ENCODE measurements at places on chromosomes 3 and 15.

DNA sequence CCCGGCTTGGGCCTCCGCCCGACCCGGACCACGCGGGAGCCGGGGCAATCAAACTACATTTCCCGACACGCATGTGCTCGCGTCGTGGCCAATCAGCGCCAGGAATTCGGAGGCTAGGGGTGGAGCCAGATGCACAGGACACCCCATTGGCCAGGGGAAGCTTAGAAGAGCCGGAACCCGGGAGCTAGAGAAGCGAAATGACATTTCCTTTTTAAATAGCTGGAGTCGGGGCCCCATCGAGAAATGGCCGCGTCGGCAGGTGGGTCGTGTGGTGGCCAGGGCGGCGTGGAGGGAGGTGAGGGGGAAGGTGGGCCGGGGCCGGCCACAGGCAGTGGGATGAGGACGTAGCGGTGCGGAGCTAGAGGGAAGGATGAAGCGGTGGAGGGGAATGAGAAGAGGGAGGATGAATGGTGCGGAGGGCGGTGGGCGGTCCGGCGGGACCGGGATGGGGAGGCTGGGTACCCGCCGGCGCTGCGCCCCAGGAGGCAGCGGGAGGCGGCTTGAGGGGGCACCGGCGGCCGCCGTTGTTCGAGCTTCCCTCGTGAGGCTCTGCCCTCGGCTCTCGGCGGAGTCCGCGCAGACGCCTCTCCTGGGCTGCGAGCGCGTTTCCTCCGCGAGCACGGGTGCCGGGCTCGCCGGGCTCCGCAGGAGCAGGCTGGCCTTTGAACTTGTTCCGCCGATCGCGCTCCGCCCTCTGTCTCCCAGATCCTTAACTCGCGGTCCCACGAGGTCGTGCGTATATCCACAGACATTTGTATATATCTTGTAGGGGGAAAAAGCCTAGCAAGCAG lies at the start of gene KBTBD8:
KBTBD8 (plus strand) TSS at position 195 of the 791 bp plus-strand sequence; CDS start at position 244, 49 bp downstream.
- peak; percentile 86 for DNase-seq

- no peak for DNase-seq
Observed at GRCh38 chr3:115436767-115437301, 186.5 kb upstream of the GAP43 start.

DNA sequence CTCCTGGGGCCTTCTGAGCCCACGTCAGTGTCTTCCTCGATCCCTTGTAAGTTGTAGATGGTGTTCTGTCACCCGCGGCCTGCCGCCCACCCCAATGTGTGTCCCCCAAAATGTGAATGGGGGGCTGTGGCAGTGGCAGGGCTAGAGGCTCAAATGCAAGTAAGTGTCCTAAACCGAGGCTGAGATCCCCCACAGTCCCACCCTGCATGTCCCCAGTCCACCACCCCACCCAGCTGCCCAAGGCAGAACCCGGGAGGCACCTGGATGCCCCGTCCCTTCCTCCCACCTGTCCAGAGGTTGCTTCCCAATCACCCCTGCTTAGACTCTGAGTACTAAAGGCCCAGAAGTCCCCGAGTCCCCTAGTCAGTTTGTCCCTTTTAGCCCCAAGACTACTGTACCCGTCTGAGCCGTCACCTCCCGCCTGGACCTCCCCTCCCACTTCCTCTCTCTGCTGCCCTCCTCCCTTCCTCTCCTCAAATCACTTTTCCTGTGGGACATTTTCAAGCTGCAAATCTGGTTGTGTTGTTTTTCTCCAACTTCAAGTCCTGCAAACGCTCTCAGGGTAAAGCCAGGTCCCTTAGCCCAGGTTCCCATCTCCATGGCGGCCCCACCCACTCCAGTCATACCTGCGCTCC lies 11.8 kb upstream of the PLXND1 start:
- DNase-seq: no peak

- DNase-seq: no peak
Observed at GRCh38 chr15:28219116-28219515, 102.9 kb downstream of the HERC2 start.

DNA sequence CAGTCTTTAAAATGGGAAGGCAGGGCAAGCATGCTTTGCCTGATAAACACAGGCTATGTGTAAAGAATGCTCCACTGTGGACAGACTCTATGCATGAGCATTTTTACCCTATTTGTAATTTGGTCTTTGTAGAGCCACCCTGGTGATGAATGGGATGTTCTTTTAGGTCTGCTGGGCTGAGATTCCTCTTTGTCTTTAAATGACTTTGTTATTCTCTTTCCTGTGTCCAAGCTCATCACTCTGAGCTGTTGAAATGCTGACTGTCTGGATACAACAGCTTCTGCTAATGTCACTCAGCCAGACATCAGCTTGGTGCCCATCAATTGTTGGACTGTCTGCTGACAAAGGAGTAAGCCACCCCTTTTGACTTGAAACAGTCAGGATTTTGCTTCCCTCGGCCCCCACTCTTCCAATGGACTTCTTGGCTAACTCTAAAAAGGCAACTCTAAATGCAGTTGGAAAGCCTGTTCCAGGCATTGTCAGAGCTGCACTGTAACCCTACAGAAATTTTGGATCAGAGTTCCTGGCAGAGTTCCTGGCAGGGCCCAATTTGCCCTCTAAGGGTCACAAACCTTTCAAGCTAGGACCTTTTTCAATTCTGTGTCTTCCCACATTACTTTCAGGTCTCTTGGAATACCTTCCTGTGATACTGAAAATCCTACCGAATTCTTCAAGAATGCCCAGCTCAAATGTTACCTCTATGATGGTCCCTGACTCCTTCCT lies 40.5 kb upstream of the EIF1B start:
- no peak for DNase-seq

DNA sequence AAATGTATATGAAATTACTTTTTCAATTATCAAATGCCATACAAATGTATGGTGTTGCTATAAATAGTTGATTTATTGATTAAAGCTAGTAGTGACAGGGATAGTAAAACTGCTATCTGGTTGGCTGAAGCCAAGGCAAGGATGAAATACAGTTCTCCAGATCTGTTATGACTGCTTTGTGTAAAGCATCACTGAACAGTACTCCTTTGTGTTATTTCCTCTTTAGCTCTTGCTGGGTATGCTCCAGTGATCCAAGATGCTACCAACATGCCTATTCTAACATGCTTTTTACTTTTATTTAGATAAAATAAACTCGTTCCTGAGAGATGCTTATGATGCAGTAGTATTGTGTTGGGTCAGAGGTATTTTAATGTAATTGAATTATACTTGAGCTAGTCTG lies 12.4 kb upstream of the UBR1 start:
- no peak for DNase-seq

- DNase-seq: no peak
Observed at GRCh38 chr15:59177317-59177660, 29.4 kb upstream of the LDHAL6B start.

- no peak for DNase-seq
Observed at GRCh38 chr3:30894521-30895251, at the start of gene GADL1. GADL1 (minus strand) TSS chr3:30894661; CDS start chr3:30894614, 47 bp downstream.

- no peak for DNase-seq
Observed at GRCh38 chr3:29591579-29591978, 310.7 kb downstream of the RBMS3 start.

DNA sequence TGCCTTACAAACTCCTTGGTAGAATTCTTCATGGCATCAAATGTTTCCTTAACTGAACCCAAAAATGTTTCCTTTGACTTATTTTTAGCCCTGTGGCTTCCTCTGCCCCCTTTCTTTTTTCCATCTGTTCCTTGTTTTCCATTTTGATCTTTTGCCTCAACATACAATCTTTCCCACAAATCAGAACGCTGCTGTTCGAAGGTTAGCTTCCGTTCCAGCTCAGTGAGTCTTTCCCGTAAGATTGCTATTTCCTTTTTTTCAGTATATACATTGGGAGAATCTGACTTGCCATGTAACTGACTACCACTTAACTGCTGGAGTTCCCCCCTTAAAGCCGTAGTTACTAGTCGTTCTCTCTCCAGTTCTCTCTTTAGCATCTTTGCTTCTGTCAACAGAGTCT lies 41.2 kb downstream of the PIGB start:
- no peak for DNase-seq

DNA sequence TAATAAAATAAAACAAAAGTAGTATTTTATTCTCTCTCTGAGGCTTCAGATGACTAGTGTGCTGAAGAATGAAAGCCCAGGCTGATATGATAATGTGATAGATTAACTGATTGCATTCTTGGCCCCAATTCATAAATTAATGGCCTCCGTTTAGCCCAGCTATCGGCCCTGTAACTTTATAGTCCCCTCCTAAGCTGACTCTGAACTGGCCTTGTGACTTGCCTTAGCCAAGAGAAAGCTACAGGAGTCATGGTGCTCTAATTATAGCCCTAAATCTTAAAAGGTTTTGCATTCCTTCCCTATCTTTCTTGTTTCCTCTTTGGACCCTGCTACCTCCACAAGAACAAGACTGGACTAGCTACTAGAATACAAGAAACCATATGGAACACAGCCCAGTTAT lies 123.2 kb upstream of the EPHA3 start:
- DNase-seq: no peak

DNA sequence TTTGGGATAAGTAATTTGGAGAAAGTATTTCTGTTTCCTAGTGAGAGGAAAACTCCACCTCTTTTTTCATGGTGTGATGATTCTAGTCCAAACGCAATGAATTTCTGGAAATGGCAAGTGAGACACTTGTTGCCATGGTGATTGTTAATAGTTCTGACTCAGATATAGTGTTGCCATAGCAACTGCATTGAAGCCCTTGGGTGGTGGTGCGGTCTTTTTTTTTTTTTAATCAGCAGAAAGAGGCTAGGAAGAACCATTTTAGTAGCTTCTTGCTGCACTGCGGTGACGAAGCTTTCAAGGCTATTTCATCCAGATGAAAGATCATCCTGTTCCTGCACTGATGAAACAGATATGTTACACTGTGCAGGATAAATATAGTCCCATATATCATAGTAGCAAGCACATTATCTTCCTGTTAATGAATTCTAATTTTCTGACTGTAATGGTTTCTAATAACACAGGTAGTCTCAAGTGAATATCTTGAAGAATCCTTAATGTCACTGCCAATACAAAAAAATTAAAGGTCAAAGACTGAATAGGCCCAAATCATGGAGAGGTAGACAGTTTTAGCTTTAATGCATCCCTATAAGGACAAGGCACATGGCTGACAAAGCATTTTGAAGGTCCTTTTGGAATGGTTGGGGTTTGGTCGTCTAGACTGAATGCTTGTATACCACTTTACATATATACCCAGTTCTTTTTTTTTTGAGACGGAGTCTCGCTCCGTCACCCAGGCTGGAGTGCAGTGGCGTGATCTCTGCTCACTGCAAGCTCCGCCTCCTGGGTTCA lies 125.1 kb upstream of the ZBTB20 start:
- no peak for DNase-seq

GRCh38 chr3:24182756-24183155 lies 237.7 kb downstream of the NR1D2 start:
- no peak for DNase-seq

DNA sequence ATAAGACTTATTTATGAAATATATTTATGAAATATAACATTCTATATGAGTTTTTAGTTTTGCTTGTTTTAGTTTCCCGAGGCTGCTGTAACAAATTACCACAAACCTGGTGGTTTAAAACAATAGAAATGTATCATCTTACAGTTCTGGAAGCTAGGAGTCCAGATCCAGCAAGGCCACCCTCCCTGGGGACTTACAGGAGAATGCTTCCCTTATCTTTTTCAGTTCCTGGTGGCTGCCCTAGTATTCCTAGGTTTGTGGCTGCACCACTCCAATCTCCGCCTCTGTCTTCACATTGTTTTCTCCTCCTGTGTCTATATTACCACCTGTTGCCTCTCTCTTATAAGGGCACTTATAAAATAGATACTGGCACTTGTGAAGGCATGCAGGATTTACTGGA lies 877.8 kb downstream of the TUSC7 start:
- DNase-seq: no peak

DNA sequence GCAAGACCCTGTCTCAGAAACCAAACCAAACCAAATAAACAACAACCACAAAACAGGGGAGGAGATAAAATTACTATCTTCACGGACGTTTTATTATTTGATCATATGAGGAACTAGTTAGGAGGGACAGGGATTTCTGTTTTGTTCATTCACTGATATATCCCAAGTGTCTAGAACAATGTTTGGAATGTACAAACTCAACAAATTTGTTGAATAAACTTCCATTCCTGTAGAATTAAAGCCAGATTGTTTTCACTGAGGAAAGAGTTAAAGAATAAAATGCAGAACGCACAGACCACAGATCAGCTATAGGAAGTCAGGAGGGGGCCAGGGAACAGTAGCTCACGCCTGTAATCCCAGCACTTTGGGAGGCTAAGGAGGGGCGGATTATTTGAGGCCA lies 6.5 kb upstream of the STRC start:
- DNase-seq: no peak

- no peak for DNase-seq
Observed at GRCh38 chr3:94259291-94259690, 196.4 kb downstream of the NSUN3 start.

GRCh38 chr3:81308306-81308705 lies 453.1 kb downstream of the GBE1 start:
- DNase-seq: no peak

DNA sequence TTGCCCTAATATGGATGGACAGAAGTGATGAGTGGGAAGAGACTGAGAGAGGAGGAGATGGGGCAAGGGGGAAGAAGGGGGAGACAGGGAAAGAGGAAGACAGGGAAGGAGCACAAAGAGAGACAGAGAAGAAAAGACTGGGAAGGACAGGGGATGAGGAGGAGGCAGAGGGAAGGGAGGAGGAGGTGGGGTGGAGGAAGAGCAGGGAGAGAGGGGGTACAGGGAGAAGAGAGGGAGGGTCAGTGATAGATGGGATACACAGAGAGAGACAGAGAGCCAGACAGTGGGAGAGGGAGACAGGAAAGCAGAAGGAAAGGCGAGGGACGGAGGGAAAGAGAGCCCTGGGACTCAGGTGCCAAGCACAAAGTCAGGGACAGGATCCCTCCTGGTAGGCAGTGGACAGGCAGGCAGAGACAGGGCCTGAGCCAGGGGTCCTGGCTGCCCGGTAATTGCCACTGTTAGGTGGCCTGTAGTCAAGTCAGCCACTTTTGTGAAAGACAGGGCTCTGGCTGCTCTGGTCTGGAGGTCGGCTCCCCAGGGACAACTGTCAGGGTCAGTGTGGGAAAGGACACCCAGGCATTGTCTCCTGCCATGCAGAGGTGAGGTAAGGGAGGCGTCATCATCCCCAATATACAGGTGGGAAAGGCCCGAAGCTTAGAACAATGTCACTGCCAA lies 9.8 kb downstream of the VILL start:
- DNase-seq: no peak

DNA sequence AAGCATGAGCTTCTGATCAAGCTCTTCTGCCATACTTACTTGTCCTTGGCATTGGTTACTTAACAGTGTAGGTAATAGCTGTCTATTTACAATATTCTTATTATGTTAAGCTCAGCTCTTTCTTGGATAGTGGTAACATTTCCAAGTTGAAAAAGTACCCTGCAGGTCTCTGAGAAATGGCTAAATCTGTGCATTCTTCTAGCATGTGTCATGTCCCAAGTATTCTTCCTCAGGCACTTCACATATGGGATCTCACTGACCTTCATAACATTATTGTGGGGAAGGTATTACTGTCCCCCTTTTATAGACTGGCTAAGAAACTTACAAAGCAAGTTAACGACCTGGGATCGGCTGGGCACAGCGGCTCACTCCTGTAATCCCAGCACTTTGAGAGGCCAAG lies 236.1 kb downstream of the RORA start:
- no peak for DNase-seq
